Fibroblast of lung (primary cell): ENCODE measurements at places on chromosomes 1 and 21.

GRCh38 chr1:27994060-27994459 is 34.3 kb downstream of the XKR8 start:
- no peaks in the 10 kb centered on the region for H3K27me3 ChIP-seq
- no peak for DNase-seq

GRCh38 chr1:104853276-104853675 is 1103.6 kb downstream of the AMY1C start:
- DNase-seq = no peak
- no peak overlapping the region for H3K27ac ChIP-seq
- no peaks in the 10 kb centered on the region for H3K36me3 ChIP-seq
- H3K27me3 ChIP-seq = no peaks in the 10 kb centered on the region

DNA sequence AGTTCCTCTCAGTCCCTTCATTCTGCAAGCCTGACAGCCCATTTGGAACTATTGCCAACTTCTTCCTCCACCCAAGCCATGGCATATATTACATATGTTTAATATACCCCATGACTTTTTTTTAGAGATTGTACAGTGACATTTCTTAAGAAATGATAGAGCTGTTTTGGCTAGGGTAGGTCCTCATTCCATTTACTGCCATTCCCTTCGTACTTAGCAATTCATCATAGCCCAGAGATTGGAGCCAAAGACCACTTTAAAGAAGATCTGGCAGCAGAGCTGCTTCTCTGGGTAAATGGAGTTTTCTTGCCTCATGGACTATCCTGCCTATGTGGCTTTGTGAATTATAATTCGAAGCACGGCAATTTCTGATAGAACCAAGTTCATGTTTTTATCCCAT is 93.4 kb downstream of the ST3GAL3 start:
- no peaks in the 10 kb centered on the region for H3K27me3 ChIP-seq
- H3K27ac ChIP-seq = peak overlapping the region; percentile 63
- H3K4me1 ChIP-seq = peaks cover 13% of the 10 kb centered on the region
- DNase-seq = no peak

- no peak for DNase-seq
- H3K27ac ChIP-seq = no peak overlapping the region
- H3K27me3 ChIP-seq = no peaks in the 10 kb centered on the region
- H3K36me3 ChIP-seq = no peaks in the 10 kb centered on the region
- no peak overlapping the region for H3K4me3 ChIP-seq
Measured at GRCh38 chr1:67626861-67627235, 58.2 kb upstream of the GADD45A start.

DNA sequence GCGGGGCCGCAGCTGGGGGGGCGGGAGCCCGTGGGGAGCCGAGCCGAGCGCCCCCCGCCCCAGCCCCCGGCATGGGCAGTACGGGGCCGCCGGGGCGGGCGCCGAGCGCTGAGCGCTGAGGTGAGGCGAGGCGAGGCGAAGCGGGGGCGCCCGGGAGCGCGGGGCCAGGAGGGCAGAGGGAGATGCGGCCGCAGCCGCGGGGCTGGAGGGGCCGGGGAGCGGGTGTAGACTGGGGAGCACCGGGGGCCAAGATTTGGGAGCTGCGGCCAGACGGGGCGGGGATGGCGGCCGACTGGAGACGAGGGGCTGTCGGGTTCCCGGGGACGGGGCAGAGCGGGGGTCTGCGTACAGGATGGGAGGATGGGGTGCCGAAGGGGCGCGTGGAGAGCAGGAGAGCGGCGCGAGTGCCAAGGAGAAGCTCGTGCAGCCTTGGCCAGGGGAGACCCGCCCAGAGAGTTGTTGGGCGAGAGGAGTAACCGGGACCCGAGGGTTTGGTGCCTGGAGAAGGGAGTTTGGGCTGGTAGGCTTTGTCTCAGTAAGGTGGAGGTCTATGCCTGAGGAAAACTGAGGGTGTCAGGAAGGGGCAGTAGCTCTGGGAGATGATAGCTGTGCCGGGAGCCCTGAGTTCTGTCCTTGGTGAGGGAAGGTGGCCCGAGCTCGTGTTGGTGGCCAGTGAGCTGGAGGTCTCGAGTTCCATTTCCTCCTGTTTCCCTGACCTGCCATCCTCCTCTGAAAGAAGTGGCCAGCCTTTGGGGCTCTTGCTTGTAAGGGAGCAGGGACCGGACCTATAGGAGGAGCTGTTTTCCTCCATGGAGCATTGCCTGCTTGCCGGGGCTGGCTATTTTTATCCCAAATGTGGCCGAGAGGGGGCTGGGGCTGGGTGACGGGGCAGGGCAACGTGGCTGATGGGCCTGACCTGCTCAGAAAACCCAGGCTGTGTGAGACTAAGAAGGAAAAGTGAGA is 539 bp downstream of the ATP8B2 start:
- H3K36me3 ChIP-seq = peaks cover 10% of the 10 kb centered on the region
- peak overlapping the region; percentile 79 for H3K4me3 ChIP-seq
- peaks cover 7% of the 10 kb centered on the region for H3K27me3 ChIP-seq
- peaks cover 26% of the 10 kb centered on the region for H3K4me1 ChIP-seq
- DNase-seq = peak; percentile 89

- no peaks in the 10 kb centered on the region for H3K36me3 ChIP-seq
- no peak overlapping the region for H3K27ac ChIP-seq
- no peak for DNase-seq
- no peak overlapping the region for H3K4me3 ChIP-seq
- H3K4me1 ChIP-seq = no peaks in the 10 kb centered on the region
Measured at GRCh38 chr1:204863024-204863423, 7.6 kb upstream of the NFASC start.

DNA sequence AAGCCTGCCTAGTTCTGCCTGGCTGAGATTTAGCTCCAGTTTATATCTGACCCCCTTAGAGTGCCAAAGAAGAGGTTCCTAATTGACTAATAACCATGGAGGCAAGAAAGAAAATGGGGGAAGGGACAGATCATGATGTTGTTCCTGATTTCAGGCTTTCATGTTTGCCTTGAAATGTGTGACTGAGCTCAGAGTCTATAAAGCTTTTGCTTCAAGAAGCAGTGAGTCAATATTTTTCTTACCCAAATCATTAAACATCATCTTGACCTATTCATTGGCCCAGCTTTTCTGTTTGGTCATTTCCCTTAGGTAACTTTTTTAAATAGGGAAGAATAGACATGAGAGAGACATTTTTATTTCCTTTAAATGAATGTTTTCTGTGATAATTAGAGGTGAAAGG is 55.9 kb downstream of the HHAT start:
- H3K4me3 ChIP-seq = no peak overlapping the region
- H3K4me1 ChIP-seq = no peaks in the 10 kb centered on the region
- DNase-seq = peak; percentile 29
- H3K27me3 ChIP-seq = no peaks in the 10 kb centered on the region

DNA sequence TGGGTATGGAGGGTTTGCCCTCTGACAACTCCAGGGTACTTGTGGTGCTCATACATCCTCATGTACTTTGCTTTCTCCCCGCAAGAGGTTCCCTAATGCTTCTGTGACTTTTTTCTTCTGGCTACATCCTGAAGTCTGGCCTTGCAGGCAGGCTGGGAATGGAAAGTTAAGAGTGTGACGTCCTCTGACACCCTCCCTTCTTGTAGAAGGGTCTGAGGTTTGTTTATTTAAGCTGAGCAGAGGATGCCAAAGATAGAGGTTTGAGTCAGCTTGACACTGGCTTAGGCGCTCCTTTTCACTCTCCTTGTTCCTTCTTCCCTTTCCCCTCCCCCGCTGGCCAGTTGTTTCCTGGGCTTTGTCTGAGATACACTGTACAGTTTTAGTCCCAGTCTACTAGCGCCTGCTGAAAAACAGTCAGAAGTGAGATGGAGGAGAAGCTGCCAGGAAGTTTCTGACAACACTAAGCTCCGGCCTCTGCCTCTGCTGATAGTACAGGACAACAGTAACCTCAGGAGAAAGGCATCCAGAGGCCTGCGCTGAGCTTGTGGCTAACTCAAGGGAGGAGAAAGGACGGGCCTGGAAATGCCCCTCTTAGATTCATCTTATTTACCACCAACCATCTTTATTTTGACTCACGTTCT is at the start of gene MACF1:
TSS of gene MACF1 (plus strand) at position 255 of the 641 bp plus-strand sequence. CDS start at position 583, 328 bp downstream.
- no peaks in the 10 kb centered on the region for H3K27me3 ChIP-seq
- H3K4me1 ChIP-seq = peaks cover 5% of the 10 kb centered on the region
- H3K27ac ChIP-seq = peak within 1 kb of the TSS; percentile 88
- DNase-seq = peak; percentile 99
- peaks cover 3% of the 10 kb centered on the region for H3K36me3 ChIP-seq
- peak within 1 kb of the TSS; percentile 76 for H3K4me3 ChIP-seq

GRCh38 chr1:173997791-173998190 is 24.4 kb downstream of the RC3H1 start:
- no peak overlapping the region for H3K4me3 ChIP-seq
- H3K27me3 ChIP-seq = no peaks in the 10 kb centered on the region
- DNase-seq = peak; percentile 49
- peaks cover 4% of the 10 kb centered on the region for H3K4me1 ChIP-seq

GRCh38 chr1:43774359-43774758 is 67.0 kb downstream of the ST3GAL3 start:
- H3K4me1 ChIP-seq = peaks cover 15% of the 10 kb centered on the region
- peak overlapping the region; percentile 14 for H3K27ac ChIP-seq
- DNase-seq = peak; percentile 76
